ENCODE measurements at places on chromosomes 13 and 19.

DNA sequence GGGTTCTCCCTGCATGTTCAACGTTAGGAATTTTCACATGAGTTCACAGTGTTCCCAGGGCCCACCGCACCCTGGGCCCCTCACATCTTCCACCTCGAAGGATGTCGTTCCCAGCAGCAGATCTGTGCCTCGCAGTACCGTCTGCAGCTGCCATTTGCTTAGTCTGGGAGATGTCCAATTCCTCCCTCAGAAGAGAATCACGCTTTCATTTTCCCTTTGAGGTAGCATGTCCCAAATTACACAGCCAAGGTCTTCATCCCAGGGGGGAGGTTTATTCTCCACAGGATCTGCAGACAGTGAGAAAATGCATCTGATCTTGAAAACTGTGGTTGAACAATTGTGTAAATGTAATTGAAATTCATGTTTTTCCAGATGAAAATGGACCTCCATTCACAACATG, 150.2 kb downstream of the DCT start:
- DNase-seq, result no peak

DNA sequence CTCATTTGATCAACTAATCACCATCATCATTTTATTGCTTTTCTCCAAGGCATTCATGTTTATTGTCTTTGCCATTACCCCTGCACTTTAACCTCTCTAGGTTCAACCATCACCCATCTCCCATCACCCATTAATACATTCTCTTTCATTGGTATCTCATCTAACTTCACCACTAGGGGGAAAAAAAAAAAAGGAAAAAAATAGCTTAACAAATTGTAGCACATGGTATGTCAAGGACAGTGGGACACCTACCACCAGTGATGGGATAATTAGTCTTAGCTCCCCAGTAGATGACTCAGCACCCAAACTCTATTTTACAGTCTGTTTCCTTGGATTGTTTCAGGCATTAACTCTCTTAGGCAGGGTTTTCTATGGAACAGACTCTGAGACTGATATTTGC, 1770.2 kb upstream of the MIR17HG start:
- no peak for DNase-seq

DNA sequence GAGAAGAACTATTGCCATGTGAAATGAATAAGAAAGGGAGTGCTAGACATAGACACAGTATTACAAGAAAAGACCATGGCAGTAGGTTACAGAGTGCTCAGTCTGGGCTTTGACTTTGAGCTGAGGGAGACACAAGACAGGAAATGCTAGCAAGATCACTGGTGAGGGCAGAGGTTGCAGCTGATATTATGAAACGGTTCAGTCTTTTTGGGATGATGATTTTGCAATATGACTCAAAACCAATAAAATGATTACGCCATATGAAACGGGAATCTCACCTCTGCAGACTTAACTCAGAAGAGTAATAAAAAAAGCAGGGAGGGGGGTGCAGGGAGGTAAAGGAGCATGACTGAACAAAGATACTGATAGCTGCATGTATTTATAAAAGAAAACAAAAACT, 123.1 kb downstream of the RBM26 start:
- DNase-seq, result no peak

- DNase-seq, result no peak
Observed at GRCh38 chr13:40377783-40378182, 288.7 kb downstream of the FOXO1 start.

GRCh38 chr13:71865874-71866334, 1.1 kb downstream of the DACH1 start:
- DNase-seq, result no peak

- DNase-seq, result peak; percentile 43
Observed at GRCh38 chr19:3479177-3479833, 1.0 kb downstream of the SMIM24 start.

GRCh38 chr19:38975214-38975860, at the start of gene FBXO17:
TSS of gene FBXO17 (minus strand) at chr19:38975742. CDS start at chr19:38950319, 25,423 bp downstream.
- DNase-seq, result no peak

DNA sequence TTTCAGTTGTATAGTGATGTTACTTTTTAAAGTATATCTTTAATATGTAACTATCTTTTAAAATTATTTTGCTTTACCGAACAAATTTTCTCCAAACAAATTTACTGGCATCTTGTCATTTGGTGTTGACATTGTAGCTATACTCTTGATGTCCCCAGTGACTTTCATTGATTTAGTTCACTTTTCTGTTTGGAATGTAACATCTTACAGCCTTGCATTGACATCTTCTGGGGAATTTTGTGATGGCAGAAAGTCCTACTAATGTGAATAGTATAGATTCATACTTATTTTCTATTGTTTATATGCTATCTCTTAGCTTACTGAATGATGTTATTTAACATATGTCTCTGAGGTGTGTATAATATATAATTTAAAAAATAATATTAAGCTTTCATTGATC, 800.9 kb upstream of the ATXN8OS start:
- no peak for DNase-seq

GRCh38 chr19:35225951-35226350, 2.6 kb downstream of the FAM187B start:
- DNase-seq, result no peak

DNA sequence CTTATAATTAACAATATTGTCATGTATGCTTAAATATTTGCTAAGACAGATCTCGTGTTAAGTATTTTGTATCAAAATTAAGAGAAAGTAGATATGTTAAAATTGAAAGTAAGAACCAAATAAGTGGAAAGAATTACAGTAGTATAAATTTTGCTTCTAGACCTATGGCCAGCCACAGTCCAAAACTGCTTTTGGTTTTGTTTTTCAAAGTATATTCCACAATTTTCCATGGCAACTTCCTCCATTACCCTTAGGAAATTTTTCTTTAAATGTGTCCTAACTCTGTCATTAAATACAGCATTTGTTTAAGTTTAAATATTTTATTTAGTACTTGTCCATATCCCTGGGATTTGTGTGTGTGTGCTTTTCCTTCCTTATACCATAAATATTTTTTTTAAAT, 689.0 kb downstream of the DIAPH3 start:
- DNase-seq, result no peak

- DNase-seq, result no peak
Observed at GRCh38 chr13:44273991-44274770, 99.4 kb upstream of the SERP2 start.

- DNase-seq, result no peak
Observed at GRCh38 chr13:36026531-36026930, 104.7 kb downstream of the DCLK1 start.

DNA sequence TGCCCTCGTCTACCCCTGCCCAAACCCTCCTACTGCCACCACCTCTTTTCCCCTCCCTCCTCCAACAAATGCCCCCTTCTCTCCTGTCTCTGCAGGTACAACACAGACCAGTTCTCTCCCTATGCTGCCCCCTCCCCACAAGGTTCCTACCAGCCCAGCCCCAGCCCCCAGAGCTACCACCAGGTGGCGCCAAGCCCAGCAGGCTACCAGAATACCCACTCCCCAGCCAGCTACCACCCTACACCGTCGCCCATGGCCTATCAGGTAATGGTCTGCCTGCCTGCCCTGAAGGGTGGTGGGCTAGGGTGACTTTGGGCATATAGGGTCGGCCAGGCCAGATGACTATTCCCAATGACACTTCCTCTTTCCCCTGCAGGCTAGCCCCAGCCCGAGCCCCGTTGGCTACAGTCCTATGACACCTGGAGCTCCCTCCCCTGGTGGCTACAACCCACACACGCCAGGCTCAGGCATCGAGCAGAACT, 6.5 kb upstream of the TIMM50 start:
- DNase-seq, result peak; percentile 37

DNA sequence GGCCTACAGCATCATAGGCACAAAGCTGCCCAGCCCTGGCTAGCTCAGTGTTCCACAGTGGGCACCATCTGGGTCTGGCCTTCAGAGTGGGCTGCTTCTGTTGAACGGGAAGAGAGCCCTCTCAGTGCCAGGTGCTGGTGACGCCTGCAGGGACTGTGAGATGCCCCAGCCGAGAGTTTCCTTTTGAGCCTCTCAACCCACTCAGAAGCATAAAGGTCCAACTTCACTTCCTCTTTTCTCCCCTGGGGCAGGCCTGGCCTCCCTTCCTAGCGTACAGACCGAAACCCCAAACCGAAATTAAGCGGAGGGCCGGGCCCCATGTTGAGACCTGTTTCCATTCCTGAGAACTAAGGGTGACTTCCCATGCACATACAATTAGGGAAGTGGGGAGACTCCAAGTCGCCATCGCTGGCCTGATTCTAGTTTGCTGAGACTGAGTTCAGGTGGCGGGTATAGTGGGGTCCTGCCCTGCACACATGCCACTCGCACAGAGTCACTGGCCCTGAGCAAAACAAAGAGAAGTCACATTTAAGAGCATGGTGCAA, 6.9 kb downstream of the RAB8A start:
- DNase-seq, result no peak

- no peak for DNase-seq
Observed at GRCh38 chr13:52026246-52026626, 1.7 kb downstream of the UTP14C start.

GRCh38 chr19:4891066-4891465, 11.6 kb downstream of the ARRDC5 start:
- DNase-seq, result no peak

All from effector memory CD4-positive, alpha-beta T cell (primary cell).